ENCODE measurements at places on chromosomes 16 and 17.

DNA sequence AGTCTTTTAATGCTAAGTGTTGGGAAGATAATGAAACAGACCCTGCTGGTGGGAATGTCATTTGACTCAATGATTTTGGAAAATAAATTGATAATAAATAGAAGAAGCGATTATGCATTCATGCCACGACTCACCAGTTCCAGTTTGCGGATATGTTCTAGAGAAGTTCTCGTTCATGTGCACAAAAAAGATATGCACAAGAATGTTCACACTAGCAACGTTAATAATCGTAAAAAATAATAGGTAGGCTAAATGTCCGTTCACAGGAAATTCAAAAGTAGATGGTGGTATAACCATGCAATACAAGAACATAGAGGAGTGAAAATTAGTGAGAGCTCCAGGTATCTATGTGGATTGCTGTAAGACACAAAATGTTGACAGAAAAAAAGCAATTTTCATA is 59.8 kb downstream of the NACA2 start:
- no peak for DNase-seq

- DNase-seq: no peak
Measured at GRCh38 chr17:77572851-77573250, 385.7 kb upstream of the TNRC6C start.

DNA sequence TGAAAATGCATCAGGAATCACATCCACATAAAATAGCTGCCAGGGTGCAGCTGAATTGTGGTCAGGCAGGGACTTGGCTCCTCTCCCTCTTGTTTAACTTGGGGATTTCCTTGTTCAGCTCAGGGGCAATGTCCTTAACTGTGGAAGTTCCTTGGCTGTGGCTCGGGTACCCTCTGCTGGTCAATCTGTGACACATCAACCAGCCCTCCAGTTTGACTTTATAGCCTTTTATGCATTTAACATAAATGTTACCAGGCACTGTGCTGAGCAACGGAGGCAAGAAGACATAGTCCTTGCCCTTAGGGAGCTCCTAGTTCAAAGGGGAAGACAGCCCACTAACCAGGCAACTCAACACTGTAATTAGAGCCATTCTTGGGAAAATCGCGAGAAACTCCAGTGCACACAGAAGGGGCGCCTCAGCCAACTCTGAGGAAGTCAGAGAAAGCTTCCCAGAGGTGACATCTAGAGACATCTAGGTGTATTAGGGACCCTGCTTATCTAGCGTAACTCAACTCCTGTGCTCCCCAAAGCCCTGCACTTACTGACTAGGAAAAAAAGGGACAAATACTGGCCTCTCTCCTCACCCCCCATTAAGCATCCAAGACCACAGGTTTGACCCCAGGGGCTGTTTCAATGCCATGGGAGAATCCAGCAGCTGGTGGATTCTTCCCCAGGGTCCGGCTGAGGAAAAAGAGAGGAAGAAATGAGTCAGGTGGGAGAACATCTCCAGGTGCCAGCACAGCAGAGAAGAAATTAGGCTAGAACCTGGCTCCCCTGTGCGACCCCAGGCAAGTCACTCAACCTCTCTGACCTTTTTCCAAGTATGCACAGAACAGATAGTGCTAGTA is 17.3 kb upstream of the EEF2K start:
- peak; percentile 91 for DNase-seq

- no peak for DNase-seq
Measured at GRCh38 chr17:81656835-81657234, 493 bp upstream of the PDE6G start.

DNA sequence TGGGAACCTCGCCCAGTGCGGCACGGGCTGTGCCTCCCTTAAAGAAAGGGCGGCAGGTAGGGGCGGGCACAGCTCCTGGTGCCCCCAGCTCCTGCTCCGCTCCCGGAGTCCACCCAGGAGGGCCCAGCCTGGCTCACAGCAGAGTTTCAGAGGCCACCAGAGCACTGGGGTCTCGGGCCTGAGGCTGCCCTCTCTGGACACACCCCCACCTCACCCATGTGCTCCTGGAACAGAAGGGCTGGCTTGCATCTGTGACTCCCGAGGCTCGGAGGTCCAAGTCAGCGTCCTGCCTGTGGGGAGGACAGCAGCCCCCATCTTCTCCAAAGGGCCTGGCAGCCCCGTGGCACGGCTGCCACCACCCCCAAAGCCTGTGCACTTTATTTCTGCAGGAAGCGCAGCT is 62.7 kb downstream of the RBFOX3 start:
- no peak for DNase-seq

GRCh38 chr17:59331929-59332748 is 684 bp downstream of the YPEL2 start:
- DNase-seq: no peak

- peak; percentile 46 for DNase-seq
Measured at GRCh38 chr17:75346906-75347305, 57.7 kb upstream of the SLC25A19 start.

- DNase-seq: no peak
Measured at GRCh38 chr16:86536621-86537020, 18.4 kb downstream of the MTHFSD start.

- DNase-seq: no peak
Measured at GRCh38 chr16:84841787-84842300, 22.1 kb downstream of the CRISPLD2 start.

GRCh38 chr17:44113868-44114840 is 9.3 kb downstream of the HDAC5 start:
- no peak for DNase-seq

GRCh38 chr17:80423536-80424225 is 8.7 kb downstream of the ENDOV start:
- DNase-seq: no peak

DNA sequence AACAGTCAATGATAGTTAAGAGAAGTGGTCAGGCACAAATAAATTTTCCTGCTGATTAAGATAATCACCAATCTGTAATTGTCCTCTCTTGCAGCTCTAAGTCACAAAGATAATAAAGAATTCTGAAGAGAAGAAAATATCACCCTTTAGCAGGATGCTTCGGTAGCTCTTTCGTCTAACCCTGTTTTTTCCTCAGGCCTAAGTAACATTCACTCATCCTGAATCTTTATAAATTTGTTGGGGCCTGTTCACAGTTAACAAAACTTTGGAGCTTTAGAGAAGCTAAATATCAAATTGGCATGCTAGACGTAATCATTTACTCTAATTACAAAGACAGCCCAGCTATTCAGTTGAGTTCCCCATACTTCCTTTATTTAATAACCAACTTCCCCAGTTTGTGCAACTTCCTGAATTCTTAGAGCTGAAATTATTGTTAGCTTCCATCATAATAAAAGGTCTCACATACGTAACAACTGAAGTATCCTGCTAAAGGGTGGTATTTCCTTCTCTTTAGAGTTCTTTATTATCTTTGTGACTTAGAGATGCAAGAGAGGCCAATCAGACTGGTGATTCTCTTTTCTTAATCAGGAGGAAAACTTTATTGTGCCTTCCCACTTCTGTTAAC is 118.6 kb downstream of the TANGO6 start:
- DNase-seq: no peak

- peak; percentile 22 for DNase-seq
Measured at GRCh38 chr17:50018909-50019308, 23.9 kb upstream of the DLX3 start.

- DNase-seq: no peak
Measured at GRCh38 chr17:47301831-47302230, 21.9 kb upstream of the EFCAB13 start.

DNA sequence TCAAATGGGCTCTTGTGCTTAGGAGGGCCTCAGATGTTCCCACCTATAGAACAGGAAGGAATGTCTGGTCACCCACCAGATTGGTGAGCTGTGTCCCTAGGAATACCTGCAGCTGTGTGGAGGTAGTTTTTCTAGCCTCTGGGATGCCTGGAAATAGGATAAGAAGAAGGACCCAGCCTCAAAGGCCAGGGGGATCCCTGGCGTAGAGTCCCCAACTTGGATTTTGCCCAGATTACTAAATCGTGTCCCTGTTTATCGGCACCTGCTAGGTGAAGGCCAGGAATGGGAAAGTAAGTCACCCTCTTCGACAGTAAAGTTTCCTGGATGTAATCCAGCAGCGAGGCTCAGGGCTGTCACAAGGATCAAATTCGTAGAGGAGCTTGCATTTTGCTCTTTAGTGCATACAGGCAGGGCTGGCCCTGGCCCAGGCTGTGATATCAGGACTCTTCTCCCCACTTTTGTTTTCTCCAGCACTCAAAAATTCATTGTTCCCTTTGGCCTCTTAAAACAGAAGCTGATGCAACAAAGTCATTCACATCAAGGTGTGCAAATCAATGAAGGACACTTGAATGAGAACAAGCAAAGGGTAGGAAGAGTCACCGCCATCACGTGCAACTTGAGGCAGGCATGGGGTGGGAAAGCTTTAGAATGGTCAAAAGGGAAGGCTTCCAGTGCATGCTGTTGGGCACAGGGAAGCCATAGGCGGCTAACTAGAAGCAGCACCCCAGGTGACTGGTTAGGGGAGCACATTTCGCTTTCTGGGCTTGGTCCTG is 7.5 kb downstream of the SLC13A2 start:
- no peak for DNase-seq

GRCh38 chr16:66930189-66930588 is 4.0 kb downstream of the CIAO2B start:
- DNase-seq: peak; percentile 29

GRCh38 chr16:80803339-80804055 is 901 bp downstream of the CDYL2 start:
- peak; percentile 13 for DNase-seq

DNA sequence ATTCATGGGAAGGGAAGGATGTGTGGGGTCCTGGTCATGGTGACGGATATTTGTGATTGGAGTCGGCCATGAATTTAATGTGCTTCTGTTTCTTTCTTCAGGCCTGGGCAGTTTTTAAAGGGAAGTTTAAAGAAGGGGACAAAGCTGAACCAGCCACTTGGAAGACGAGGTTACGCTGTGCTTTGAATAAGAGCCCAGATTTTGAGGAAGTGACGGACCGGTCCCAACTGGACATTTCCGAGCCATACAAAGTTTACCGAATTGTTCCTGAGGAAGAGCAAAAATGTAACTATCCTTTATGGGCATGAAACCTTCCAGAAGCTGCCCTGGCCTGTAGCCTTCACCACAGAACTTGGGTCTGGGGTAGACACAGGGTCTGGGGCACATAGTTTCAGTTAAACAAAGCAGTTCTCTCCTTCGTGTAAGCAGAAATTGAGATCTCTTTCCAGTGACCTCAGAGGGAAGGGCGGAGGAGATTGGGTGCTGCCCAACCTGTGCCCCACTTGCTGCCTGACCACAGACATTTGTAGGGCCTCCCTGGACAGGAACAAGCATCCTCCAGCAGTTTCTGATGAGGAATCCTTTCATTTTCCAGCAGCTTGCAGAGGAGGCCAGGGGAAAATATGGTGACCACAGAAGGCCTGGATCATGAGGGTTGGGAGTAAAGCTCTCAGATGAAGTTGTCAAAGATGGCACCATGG is 10.1 kb downstream of the IRF8 start:
- DNase-seq: no peak

GRCh38 chr17:14149751-14150150 is 80.4 kb downstream of the COX10 start:
- DNase-seq: no peak

- peak; percentile 38 for DNase-seq
Measured at GRCh38 chr16:19375561-19376158, 42.0 kb upstream of the TMC5 start.

DNA sequence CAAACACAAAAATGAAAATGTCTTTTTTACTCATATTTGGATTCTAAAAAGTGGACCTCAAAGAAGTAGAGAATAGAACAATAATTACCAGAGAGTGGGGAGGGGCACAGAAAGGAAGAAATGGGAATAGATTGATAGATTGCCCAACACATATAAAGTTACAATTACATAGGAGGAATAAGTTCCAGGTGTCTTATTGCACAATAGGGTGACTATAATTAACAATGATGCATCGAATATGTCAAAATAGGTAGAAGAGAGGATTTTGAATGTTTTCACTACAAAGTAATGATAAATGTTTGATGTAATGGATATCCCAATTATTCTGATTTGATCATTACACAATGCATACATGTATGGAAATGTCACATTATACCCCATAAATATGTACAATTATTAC is 556.0 kb downstream of the CDH8 start:
- no peak for DNase-seq

- peak; percentile 44 for DNase-seq
Measured at GRCh38 chr17:57895382-57896060, 45.7 kb upstream of the MRPS23 start.

All from AG10803 (cell line).